ENCODE measurements at places on chromosomes 5 and 9. TPM values are rescaled to one million over a fixed set of nuclear protein-coding genes. Genes with fewer than 3 reads are reported as not detected.

Gene CCNJL
- 20.7 TPM for total RNA-seq

- DNase-seq: no peak
Observed at GRCh38 chr9:137691646-137692351, 73.0 kb downstream of the EHMT1 start.

DNA sequence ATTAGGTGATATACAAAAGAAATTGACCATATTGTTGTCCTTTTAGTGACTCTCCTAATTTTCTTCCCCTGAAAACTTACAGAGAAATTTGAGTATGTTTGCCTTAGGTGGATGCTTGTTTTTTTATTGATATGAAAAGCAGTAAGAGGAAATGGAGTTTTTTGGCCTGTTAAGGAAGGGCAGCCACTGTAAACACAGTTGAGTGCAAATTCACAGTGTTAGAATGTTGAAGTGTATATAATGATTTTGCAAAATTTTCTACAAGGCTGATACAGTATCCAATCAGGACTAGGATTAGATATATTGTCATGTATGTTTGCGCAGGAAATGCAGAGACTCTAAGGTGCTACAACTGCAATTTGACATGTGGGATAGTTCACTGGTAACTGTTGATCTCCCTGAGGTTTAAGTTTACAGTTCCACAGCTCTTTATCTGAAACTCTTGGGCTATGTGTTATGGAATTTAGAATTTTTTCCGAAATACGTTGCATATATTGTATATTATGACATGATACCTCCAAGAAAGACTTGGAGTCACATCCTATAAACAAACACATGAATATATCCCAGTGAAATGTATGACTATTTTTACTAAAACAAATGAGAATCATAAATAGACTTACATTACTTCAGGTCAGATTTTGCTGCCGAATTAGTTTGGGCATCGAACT lies 62.5 kb downstream of the FXN start:
- DNase-seq: no peak

DNA sequence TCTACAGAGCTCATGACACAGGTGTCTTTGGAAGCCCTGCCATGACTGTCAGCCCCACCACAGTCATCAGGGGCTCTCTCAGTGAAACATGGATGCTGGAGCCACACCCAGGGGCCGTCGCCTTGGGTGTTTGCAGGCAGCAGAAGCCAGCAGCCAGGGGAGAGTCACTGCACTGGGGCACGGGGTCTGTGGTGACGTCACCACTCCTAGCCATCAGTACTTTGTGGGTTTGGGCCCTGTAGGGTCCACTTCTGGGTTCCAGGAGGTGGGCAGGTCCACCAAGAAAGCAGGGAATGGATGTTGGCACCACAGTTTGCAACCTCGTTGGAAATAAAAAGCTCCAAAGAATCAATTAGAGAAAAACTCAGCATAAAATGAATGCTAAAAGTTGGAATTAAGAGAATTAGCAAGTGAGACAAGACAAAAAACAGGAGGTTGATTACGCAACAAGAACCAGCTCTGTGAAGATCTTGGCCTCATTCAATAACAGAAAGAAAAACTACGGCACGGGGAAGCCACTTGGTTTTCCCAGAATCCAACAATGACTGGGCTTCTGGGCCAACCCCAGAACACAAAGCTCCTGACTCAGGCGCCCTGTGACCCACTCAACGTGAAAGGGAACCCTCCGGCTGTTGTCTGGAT lies 34.3 kb downstream of the MED10 start:
- DNase-seq: no peak

GRCh38 chr5:170466988-170467707 lies 36.7 kb upstream of the KCNIP1 start:
- DNase-seq: peak; percentile 8

GRCh38 chr9:84379740-84380139 lies 39.2 kb upstream of the SLC28A3 start:
- DNase-seq: no peak

DNA sequence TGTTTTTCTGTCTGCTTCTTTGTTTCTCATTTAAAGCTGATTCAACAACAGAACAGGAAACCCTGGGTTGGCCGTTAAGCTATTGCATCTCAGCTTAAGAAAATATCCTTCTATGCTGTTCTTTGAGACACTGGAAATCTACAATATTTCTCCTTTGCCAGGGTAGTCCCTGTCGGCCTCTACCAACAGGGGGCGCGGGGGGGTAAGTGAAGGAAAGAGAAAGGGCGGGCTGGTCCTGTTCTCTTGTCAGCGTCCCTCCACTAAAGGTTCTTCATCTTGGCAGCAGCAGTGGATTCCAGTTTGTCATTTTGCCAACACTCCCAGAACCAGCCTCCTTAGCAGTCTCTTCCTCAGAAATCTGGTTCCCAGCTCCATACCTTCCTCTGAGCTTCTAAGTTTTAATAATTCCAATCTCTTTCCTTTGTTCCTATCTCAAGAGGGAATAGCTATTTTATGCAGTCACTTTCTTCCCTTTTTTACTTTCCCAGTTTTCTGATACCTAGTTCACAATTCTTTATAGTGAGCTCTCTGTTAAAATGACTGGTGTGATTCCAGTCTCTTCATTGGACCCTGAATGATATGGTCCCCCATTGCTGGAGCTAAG lies 222.3 kb downstream of the GLIS3 start:
- no peak for DNase-seq

- no peak for DNase-seq
Observed at GRCh38 chr9:34059281-34059680, 10.6 kb upstream of the UBAP2 start.

DNA sequence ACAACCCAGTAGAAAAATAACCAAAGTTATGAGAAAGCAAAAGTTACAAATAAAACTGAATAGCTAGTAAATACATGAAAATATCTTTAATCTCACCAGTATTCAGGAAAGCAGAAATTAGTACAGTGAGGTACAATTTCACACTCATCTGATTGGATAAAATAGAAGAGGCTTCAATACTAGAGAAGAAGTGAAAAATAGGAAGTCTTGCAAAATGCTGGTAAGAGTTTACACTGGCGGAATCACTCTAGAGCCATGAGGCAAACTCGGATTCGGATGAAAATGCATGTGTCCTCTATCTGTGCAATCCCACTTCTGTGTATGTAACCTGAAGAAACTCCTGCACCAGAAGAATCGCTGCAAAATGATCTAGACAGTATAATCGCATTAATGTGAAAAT lies 128.9 kb downstream of the CCDC192 start:
- no peak for DNase-seq

GRCh38 chr9:132794730-132795380 lies 83.2 kb downstream of the AK8 start:
- DNase-seq: no peak

GRCh38 chr9:13279284-13280141 lies at the start of gene MPDZ:
MPDZ (minus strand) TSS chr9:13279692; CDS start chr9:13250315, 29,377 bp downstream.
- DNase-seq: no peak

DNA sequence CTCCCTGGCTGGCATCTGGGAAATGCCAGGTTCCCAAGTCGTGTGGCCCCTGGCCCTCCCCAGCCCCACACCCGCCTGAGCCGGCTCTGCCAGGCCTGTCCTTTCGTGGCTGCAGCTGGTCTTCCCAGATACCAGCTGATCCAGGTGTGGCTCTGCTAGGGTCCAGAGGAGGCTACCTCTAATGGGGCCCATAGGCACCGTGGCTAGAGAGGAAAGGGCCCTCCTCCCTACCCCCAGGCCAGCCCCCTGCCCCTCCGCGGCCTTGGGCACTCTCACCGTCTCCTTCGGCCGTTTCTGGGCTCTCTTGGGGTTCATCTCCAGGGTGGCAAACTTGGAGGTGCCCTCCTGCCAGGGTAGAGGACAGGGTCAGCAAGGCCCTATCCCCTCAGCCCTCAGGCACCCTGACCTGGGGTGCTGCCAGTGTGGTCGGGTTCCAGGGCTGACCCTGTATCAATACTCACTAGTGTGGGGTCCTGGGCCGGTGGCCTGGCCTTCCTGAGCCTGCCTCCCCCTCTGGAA lies 17.0 kb downstream of the RALGDS start:
- no peak for DNase-seq

- no peak for DNase-seq
Observed at GRCh38 chr5:38753776-38754175, 92.0 kb upstream of the OSMR start.

Gene GLRA1
- total RNA-seq: not detected

DNA sequence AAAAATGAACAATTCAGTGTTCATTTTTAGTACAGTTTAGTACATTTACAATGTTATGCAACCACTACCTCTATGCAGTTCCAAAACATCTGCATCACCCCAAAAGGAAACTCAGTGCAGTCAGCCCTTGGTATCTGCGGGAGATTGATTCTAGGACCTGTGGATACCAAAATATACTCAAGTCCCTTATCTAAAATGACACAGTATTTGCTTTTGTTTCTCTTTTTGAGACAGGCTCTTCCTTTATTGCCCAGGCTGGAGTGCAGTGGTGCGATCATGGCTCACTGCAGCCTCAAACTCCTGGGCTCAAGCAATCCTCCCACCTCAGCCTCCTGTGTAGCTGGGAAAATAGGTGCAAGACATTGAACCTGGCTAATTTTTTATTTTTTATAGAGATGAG lies 114.0 kb downstream of the PIP5K1B start:
- DNase-seq: no peak

DNA sequence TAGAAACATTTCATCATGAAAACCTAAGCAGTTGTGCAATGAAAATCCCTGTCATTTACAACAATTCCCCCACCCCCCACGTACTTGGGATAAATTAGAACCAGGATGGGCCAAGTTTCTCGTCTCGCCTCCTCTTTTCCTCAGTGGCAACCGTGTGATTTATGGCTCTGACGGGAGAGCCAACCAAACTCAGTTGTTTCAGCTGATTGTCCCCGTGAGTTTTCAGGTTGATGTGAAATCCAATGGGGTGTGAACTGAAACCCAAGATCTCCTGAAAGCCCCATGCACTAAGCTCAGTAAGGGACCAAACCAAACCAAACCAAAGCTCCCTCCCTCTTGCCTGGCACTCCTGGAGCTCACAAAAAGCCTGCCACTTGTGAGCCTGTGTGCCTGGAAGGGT lies 138.7 kb upstream of the SLC24A2 start:
- DNase-seq: no peak

- DNase-seq: no peak
Observed at GRCh38 chr5:16740066-16740810, 123.4 kb upstream of the RETREG1 start.

Gene HAPLN1
- not detected for total RNA-seq

Gene TPRN
- total RNA-seq: 8.4 TPM

DNA sequence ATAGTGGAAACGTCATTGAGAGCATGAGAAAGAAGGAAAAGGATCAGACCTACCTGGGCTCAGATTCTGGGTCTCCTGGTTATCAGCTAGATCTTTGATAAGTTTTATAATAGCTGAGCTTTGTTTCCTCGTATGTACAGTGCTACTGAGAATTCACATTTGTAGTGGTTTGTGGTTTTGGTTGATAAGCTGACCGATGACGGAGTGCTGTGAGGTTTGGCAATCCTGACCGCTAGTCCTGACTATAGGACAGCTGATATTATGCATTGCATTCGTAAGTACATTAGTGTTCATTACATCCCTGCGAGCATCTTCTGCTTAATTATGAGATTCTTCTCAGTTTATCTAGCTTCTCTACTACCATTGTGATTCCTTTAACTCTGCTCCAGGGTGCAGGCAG lies 190.7 kb upstream of the SLC27A6 start:
- DNase-seq: no peak

Gene CENPK
- total RNA-seq: 26.1 TPM

Gene UIMC1
- 75.7 TPM for total RNA-seq

Gene SLC6A19
- total RNA-seq: not detected

GRCh38 chr5:112434641-112435040 lies 15.6 kb upstream of the EPB41L4A start:
- no peak for DNase-seq

Gene LIX1
- total RNA-seq: not detected

- no peak for DNase-seq
Observed at GRCh38 chr9:23541976-23542375, 284.1 kb downstream of the ELAVL2 start.
